ENCODE measurements at places on chromosomes 5 and 9.
A peak's percentile ranks its signal among the peaks of the same experiment; 100 is the strongest.

GRCh38 chr9:126838055-126838811 is 22.2 kb upstream of the ZBTB34 start:
- no peak for DNase-seq

GRCh38 chr9:113910036-113910639 is 34.0 kb downstream of the ZNF618 start:
- peak; percentile 42 for DNase-seq

DNA sequence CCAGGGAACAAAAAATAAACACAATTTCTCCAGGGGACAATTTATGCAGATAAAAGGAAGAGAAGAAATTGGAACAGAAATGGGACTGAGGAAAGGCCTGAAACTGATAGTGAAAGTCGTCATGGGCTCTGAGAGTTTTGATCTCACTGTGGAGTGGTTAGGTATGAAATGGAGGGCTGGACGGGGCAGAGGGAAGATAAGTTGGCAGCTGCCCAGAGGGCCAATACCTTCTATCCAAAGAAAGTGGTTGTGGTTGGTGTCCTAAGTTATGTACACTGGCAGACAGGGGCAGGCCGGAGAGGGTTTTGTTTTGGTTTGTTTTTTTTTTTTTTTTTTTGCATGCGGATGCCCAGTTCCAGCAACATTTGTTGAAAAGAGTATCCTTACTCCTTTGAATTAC is 46.1 kb downstream of the ZNF618 start:
- DNase-seq, result no peak

DNA sequence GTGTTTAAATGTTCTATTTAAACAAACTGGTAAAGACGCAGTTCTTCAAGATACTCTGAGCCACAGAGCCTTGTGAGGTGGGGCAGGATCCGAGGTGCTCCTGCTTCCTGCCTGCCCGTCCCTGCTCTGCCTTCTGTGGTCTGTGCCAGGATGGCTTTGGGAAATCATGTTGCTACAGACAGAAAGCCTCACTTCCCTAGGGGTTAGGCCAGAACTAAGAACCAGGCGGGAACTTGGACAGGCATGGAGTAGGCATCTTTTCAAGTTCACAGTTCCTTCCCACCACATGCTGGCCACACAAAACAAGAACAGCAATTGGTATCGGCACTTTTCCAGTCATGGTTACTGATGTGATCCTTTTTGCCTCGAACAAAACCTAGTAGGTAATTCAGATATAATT is 67.7 kb upstream of the SPOCK1 start:
- DNase-seq, result no peak

DNA sequence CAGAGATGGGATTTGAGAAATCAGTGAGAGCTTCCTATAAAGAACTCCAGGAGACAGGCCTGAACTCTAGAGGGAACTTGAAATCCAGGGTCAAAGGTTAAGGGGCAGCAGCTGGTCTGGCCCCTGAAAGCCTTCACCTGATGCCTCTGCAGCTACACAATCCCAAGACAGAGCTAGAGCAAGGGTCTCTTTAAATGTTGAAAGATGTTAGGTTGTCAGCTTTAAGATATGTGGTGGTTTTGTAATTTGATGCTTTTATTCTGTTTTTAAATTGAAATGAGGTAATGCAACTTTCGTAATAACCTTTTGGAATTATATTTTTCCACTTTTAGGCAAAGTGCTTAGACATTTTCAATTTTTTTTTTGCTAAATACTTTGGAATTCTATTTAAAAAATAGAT is 2.4 kb downstream of the SOWAHA start:
- no peak for DNase-seq

- DNase-seq, result no peak
These were observed 356.7 kb downstream of the NDUFS4 start for GRCh38 chr5:53917095-53917494.

- DNase-seq, result no peak
These were observed 215.1 kb upstream of the NREP start for GRCh38 chr5:111972080-111972479.

DNA sequence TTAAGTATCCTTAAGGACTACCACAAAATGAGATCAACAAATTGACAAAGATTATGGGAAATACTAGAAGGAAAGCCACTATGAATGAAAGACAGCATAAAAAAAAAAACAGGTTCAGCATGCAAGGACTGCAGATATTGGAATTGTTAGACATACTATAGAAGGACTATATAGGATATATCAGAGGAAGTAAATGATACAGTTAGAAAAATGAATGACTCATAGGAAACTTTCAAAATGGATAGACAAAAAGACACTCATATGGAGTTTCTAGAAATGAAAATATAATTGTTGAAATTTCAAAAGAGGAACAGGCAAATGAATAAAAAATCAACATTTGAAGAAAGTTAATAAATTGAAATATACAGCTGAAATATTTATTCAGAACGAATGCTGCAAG is 180.6 kb downstream of the PLK2 start:
- no peak for DNase-seq

- DNase-seq, result no peak
These were observed 18.5 kb upstream of the UGT3A1 start for GRCh38 chr5:36009698-36010097.

GRCh38 chr5:131821221-131821620 is 24.4 kb upstream of the FNIP1 start:
- DNase-seq, result no peak

GRCh38 chr5:16961131-16961530 is 25.0 kb upstream of the MYO10 start:
- no peak for DNase-seq

DNA sequence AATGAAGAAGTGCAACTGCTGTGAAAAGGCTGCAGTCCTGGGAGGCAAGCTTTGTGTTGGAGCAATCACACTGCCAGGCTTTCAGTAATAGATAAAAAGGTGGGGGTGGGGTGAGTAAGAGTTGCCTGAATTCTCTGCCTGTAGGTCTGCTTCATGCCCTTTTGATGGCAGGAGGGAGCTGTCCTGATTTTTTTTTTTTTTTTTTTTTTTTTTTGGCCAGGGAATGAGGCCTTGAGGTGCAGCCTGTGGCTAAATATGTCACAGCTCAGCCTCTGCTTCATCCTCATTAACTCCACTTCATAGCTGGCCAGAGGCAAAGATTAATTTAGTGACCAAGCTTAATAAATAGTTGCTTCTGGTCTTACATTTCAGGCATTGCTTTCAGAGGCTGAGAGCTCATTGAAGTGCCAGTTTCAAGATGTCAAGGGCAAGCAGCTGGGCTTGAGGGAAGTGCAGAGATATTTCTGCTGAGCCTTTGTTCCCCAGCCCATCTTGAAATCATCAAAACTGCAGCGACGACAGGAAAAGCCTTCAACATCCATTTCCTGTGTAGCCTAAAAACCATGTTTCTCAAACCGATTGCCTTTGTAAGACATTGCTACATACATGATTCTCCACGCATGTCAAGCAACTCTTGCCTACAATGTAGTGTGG is 134.7 kb downstream of the MACIR start:
- DNase-seq, result no peak

GRCh38 chr9:121679901-121680635 is 28.6 kb downstream of the DAB2IP start:
- DNase-seq, result no peak

GRCh38 chr9:114117614-114117995 is 18.5 kb upstream of the KIF12 start:
- DNase-seq, result no peak

- DNase-seq, result no peak
These were observed 177.3 kb upstream of the DMAC1 start for GRCh38 chr9:7976856-7977255.

GRCh38 chr9:97714435-97714834 is 17.3 kb upstream of the XPA start:
- no peak for DNase-seq

DNA sequence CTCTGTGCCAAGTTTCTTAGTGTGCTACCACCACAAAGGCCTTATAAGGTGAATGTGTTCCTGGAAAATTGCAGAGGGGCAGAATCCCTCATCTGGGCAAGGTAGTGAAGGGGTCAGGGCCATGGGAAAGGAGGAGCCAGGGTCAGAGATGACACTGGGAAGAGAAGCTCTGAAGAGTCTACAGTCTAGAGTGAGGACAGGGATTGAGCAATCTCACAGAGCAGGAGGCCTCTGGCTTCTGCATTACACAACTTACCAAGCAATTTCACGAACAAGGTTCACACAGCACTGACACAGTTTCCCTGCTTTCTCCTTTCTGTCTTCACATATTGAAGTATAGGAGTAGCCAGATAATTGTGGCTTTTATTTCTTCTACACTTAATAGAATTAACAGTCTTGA is 24.5 kb upstream of the IDNK start:
- DNase-seq, result no peak

GRCh38 chr5:83377131-83377865 is 94.2 kb upstream of the VCAN start:
- DNase-seq, result no peak

- no peak for DNase-seq
These were observed 17.8 kb upstream of the CEP72 start for GRCh38 chr5:594226-594860.

DNA sequence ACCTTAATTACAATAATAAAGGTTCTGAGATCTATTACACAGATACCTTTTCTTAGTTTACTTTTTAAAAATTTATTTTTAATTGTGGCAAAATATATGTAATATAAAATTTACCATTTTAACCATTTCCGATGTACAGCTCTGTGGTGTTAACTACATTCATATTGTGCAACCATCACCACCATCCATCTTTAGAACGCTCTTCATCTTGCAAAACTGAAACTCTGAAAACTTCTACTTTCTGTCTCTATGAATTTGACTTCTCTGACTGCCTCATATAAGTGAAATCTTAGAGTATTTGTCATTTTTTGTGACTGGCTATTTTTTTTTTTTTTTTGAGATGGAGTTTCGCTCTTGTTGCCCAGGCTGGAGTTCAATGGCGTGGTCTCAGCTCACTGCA is 26.8 kb downstream of the WWC1 start:
- no peak for DNase-seq

- no peak for DNase-seq
These were observed 124.0 kb upstream of the TAF11L2 start for GRCh38 chr5:17373814-17374556.

DNA sequence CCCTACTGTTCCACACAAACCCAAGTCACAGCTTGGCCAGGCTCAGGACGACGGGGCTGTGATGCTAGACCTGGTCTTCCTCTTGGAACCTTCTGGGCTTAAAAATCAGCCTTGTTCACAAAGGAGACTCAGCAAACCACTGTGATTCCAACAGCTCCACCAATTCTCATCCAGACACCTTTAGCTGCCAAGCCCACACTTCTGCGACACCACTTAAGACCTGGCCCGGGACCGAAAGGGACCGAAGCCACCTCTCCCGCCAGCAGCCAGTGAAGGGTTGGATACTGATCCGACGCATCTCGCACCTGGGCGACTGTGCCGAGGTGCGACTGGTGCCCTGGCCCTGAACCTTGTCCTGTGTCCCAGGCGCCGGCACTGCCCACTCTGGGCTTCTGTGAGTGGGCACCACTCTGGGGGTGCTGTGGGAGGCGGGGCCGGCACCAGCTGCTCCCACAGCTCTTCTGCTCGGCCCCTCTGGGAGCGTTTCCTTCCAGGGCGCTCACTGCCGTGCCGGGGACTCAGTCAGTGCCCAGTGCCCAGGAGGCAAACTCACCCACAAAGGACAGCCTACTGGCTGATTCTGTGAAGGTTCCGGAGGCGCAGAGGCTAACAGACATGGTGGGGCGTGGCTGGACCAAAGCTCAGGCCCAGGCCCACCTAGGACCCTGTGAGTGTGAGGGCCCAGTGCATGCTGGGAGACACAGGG is 50.9 kb downstream of the EXD3 start:
- no peak for DNase-seq

DNA sequence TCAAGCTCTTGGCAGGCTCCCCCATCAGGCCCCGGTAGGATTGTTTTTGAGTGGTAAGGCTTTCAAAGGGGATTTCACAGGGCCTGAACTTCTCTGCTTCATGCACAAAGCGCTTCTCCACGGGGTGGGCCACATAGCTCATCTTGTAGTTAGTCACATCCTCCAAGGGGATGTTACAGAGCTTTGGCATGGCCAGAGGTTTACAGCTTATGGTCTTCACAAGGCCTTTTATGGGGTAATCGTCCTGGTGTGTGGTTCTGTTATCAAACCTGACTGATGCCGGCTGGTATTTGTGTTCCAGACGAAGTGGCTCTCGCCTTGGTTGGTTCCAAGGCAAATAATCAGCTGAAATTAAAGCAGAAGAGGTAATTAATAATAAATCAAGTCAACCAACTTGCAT is 104.3 kb downstream of the SAXO1 start:
- DNase-seq, result no peak

DNA sequence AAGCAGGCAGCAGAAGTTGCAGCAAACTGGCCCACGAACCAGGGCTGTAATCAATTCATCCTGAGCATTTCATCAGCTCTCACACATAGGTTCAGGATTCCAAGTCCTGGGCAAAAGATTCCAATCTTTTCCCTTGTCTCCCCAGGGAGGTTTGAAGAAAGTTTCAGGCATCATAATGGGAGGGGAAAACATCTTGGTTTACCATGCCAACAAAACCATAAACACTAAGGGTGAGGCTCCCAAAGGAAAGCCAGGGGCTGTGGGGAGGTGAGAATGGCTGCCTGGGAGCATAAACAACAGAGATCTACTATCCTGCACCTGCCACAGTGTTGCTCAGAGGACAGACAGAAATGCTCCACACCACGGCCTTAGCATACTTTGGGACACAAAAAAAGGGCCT is 94.6 kb downstream of the SH3TC2 start:
- no peak for DNase-seq

DNA sequence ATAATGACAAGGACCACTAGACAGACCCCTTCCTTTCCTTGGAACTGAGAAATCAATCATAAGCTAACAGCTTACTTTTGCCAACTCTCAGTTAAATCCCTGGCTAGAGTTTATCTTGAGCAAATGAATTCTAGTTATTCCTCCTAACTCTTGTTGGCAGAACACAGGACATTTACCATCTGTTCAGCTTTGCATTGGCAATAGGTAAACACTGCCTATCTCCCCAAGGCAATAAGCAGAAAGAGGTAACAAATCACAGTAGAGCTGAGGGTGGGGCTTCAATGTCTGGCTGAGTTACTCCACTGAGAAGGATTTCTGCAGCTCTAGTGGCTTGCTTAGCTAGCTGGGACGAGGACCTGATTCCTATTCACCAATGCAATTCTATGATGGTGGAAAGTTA is 503.3 kb upstream of the GRIA1 start:
- no peak for DNase-seq

GRCh38 chr5:111726986-111727385 is 30.0 kb downstream of the NREP start:
- DNase-seq, result no peak

DNA sequence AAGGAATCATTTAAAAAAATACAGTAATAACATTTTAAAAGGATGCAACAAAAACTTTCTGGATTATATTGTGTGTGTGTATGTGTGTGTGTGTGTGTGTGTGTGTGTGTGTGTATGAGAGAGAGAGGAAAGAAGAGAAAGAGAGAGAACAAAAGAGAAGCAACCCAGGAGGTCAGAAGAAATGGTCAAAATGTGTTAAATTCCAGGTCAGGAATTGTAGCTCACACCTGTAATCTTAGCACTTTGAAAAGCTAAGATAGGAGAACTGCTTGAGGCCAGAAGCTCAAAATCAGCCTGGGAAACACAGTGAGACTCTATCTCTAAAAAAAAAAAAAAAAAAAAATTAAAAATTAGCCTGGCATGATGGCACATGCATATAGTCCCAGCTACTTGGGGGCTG is 311.8 kb upstream of the CDH12 start:
- DNase-seq, result peak; percentile 3

Measured in left kidney (tissue), 8 donors.